Right renal pelvis (tissue), 4 donors: ENCODE measurements at places on chromosomes 6 and 20. TPM values are rescaled to one million over a fixed set of nuclear protein-coding genes. Genes with fewer than 3 reads are reported as not detected.

Gene PDYN
- 0.30 TPM for polyA plus RNA-seq

Gene PAQR8
- polyA plus RNA-seq: 32.3 TPM

Gene REM1
- 0.89 TPM for polyA plus RNA-seq

Gene SLC17A3
- 0.68 TPM for polyA plus RNA-seq

DNA sequence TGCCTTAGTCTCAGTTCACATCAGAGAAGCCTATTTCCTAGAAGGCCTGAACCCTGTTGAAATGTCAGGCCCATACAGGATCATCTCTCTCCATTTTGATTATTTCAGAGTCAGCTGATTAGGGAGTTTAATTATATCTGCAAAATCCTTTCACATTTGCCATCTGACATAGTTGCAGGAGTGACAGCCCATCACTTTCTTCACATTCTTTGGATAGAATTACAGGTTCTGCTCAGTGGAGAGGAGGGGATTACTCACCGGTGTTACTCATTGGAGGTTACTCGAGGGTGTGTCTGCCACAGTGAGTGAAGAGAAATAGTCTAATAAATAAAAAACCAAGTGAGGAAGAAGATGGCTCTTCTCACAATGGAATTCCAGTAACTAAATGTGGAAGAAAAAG lies 216.8 kb downstream of the TMEM242 start:
- no peak for DNase-seq

DNA sequence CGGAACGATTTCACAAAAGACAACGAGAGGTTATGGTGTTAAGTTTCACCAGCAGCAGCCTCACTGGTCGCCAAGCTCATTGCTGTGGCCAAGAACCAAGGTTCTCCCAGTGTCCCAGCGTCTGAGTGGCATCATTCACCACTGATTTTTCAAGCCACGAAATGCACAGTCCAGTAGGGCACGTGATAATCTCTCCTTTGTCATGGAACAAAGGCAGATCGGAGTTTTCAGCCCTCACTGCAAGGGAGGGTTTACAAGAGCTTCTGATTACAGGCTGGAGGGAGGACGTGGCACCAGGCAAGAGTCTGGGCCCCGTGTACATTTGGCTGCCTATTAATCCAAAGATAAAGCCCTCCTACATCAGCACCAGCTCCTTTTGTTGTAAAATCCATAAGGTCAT lies 2.0 kb downstream of the CD24 start:
- DNase-seq: no peak

DNA sequence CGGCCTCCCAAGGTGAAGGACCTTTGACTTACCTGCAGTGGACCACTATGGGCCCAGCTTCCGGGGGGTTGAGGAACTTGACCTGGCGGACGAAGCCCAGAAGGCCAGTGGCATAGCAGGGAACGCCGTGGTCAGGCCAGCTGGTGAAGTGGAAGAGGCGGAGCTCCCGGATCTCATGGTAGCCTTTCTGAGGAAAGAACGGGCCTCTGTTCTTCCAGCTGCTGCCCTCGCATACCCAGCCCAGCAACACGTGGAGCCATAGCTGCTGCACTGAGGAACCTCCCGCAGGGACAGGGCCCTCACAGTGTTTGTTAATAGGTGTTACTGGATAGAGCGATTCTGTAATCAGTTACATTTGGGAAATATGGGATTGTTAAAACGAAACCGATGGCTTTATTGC lies 492.1 kb upstream of the CHD6 start:
- no peak for DNase-seq

GRCh38 chr6:38169221-38169976 lies 349.9 kb downstream of the ZFAND3 start:
- DNase-seq: no peak

DNA sequence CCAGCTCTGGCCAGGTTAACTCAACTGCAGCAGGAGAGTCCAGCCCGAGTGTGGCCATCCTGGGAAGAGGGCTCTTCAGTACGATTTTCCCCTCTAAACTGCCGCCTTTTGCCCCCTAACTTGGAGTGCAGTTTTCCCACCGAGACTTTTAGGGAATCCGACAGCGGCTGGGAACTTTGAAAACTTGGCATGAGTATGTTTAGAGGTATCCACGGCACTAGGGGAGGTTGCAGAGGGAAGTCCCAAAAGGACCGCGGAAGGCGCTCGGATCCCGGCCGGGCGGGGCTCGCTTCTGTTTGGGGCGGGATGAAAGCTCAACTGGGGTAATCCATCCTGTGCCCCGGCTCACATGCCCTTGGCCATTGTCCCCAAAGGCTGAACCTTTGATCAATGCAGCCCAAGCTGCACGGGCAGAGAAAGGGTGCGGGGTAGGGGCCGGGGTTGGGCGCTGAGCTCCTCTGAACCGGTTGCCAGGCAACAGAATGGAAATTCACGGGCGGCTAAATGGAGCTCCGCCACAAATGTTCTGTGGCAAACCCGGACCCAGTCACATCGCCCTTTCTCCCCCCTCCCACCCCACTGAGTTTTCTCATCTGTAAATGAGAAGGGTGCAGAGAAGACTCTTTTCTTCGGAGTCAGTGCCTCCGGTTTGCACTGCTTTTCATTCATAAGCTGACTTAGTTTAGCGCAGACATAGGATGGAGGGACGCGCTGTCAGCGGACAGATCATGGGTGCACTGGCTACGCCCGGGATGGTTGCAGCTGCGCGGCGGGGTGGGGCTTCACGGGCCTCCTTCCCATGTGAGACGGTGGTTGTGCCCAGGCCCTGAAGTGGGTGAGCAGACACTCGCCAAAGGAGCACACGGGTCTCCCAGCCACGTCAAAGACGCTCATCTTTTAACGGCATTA lies 2.3 kb downstream of the BMP6 start:
- no peak for DNase-seq

DNA sequence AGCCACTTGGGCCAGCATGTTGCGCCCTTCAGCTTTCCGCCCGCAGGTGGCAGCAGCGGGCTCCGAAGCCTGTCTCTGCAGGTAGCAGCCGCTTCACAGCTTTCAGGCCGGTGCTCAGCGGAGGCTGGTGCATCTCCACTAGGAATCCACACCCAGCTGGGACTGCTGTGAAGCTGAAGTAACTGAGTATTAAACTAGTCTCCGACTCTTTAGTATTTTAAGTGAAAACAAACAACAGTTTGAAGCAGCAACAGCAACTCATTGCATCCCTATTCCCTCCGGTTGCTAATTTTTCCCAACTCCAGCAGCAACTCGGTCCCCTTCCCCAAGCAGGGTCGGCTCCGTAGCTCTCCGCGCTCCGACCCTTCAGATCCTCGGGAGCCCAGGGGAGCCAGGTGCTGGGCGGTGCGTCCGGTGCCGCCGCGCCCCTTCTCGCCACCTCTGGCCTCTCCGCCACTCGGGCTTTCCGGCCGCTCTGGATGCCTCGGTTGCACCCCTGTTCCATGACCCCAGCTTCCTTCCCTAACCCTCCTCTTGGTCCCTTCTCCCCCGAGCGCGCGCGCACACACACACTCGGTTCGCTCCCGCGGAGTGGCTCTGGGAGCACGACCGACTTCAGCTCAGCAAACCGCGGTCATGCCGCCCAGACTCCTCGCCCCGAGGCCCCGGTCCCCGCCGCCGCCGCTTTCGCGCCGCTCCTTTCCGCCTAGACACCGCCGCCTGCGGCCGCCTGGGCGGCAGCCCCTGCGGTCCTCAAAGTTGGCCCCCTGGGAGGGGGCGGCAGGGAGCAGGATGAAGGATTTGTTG lies 765 bp upstream of the NKAIN2 start:
- peak; percentile 66 for DNase-seq

GRCh38 chr6:31928672-31928939 lies 1.1 kb downstream of the C2 start:
- DNase-seq: no peak

DNA sequence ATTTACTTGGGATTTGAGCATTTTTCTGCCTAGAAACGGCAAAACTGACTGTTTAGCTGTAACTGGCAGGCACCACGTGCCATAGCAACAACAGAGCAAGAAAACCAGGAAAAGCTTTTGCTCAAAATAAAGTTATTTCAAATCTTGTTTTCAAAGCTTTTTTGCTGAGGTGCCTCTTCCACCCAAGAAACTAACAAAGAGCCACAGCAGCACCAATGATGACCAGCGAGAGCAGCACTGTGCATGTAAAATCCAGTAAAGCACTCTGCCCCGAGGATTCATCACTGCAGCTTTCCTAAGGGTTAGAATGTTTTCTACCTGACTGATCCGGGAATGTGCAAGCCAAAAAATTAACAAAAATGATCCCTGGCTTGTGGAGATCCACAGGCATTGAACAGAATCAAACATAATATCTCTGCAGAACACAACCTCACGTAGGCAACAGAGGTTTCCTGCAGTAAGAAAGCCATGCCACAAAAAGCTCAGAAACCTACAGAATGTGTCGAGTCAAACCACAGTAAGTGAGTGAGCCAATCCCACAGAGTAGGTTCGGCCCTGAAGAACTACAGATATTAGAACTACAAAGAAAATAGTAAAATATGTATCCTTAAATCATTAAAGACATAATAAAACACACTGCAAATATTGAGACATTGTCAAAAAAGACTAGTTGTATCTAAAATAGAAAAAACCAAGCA lies 7.4 kb upstream of the ULBP3 start:
- no peak for DNase-seq
